ENCODE measurements at places on chromosomes 3 and 15. TPM values are rescaled to one million over a fixed set of nuclear protein-coding genes. Genes with fewer than 3 reads are reported as not detected.

SLC24A5 gene
- total RNA-seq: not detected

FILIP1L gene
- total RNA-seq: 19.1 TPM

CCK gene
- total RNA-seq: not detected

CIAO2A gene
- 51.4 TPM for total RNA-seq

WDR76 gene
- total RNA-seq: 4.8 TPM

PDIA5 gene
- total RNA-seq: 32.8 TPM

ALDH1A3 gene
- 13.9 TPM for total RNA-seq

MAGEF1 gene
- total RNA-seq: 22.9 TPM

FSTL1 gene
- total RNA-seq: 1,211 TPM

APBA2 gene
- total RNA-seq: 33.1 TPM

PRR20G gene
- total RNA-seq: not detected

ROPN1 gene
- total RNA-seq: not detected

LEKR1 gene
- 0.18 TPM for total RNA-seq

MYL3 gene
- total RNA-seq: not detected

NR2E3 gene
- not detected for total RNA-seq
